Skin of body (tissue), 3 donors: ENCODE measurements at places on chromosomes 3 and 15. TPM values are rescaled to one million over a fixed set of nuclear protein-coding genes. Genes with fewer than 3 reads are reported as not detected.

GRCh38 chr3:49324768-49325167 is 15.1 kb downstream of the USP4 start:
- DNase-seq: no peak

The TM2D3 gene
- total RNA-seq: 42.6 TPM

- peak; percentile 96 for DNase-seq
Observed at GRCh38 chr3:72152551-72153476, 367.9 kb upstream of the PROK2 start.

- no peak for DNase-seq
Observed at GRCh38 chr15:99631255-99631654, 65.5 kb downstream of the MEF2A start.

DNA sequence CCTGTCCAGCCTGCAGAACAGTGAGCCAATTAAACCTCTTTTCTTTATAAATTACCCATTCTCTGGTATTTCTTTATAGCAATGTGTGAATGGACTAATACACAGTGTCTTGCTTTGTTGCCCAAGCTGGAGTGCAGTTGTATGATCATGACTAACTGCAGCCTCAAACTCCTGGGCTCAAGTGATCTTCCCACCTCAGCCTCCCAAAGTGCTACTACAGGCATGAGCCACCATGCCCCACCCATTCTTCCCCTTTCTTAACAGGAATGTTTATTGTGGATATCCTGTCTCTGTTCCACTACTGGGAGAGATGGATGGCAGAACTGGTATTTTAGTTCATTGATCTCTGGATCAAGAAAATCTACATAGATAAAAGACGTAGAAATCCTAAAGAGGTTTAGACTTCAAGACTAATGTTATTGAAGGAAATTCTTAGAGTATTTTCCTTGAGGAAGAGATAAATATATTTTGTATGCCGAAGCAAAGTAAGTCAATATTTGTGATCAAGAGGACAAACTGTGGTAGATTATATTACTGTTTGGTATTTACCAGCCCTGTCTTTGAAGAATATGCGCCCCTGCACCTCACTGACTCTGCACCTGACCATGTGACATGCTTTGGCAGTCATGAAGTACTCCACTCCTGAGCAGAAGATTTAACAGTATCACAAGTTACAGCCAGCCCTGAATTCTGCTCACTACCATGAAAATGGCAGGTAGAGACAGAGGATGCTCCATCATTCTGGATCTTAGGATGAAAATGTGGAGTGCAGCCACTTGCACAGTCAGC is 42.9 kb downstream of the UACA start:
- no peak for DNase-seq

DNA sequence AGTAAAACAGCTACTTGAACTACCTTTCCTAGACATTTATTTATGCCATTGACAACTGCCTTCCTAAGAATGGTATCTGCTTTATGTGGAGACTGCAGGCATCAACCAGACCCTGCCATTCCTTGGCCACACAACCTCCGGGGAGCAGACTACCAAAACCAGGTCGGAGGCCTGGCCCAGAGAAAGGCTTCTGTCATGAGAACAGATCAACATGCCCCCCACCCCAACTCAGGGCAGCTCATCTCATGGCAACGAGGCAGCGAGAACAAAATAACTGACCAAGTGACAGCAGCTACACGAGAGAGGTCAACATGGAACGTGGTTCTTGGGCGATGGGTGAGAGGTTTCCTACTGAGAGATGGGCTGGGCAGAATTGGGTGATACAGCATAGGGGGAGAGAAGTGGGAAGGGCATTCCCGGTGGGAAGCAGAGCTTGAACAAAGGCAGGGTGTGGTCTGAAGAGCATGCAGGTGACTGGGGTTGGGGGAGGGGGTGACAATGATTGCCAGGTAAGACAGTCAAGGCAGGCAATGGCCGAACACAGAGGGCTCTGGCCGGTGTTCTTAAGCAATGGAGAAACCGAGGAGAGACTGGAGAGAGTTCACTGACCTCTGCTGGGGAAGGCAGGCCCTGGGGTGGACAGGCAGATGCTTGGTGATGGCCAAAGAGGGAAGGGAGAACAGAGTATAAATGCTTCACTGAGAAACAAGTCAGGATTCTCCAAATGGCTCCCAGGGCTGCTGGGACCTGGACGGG is 33.9 kb downstream of the CCDC12 start:
- no peak for DNase-seq

The PTH1R gene
- 18.9 TPM for total RNA-seq

The GFM1 gene
- total RNA-seq: 49.8 TPM

The CDCP1 gene
- total RNA-seq: 8.5 TPM

The CLPX gene
- 65.6 TPM for total RNA-seq

DNA sequence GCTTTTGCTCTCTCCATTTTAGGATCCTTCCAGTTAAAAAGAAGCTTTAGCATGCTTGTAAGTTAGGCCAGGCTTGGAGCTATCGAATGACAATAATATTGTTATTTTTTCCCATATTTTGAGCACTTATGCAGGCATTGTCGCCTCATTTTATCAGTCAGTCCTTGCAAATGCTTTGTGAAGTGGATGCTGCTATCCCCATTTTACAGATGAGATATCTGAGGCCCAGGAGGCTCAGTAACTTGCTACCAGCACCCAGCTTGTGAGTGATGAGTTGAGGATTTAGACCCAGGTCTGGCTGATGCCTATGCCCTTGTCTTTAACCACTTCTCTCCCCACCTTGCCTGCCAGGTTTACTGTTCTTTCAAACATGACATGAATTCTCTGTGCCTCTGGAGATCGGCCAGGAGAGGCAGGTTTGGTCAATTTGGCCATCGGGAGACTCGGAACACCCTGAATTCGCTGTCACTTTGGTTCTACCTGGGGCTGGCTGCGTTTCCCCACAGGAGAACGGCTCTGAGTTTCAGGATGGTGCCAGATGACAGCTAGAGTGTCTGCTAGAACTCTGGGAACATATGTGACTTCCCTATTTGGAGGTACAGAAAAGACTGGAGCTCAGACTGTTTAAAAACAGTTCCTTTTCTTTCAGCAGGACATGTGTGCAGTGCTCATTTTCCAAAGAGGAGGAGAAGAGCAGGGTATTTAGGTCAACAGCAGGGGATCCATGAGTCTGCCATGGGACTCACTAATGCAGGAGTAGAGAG is 25.5 kb upstream of the ZNF710 start:
- no peak for DNase-seq

- no peak for DNase-seq
Observed at GRCh38 chr15:57547243-57547755, 44.4 kb upstream of the MYZAP start.

The PLSCR5 gene
- total RNA-seq: not detected

- no peak for DNase-seq
Observed at GRCh38 chr15:36877294-36877693, 223.1 kb downstream of the MEIS2 start.

The MCF2L2 gene
- 0.89 TPM for total RNA-seq

DNA sequence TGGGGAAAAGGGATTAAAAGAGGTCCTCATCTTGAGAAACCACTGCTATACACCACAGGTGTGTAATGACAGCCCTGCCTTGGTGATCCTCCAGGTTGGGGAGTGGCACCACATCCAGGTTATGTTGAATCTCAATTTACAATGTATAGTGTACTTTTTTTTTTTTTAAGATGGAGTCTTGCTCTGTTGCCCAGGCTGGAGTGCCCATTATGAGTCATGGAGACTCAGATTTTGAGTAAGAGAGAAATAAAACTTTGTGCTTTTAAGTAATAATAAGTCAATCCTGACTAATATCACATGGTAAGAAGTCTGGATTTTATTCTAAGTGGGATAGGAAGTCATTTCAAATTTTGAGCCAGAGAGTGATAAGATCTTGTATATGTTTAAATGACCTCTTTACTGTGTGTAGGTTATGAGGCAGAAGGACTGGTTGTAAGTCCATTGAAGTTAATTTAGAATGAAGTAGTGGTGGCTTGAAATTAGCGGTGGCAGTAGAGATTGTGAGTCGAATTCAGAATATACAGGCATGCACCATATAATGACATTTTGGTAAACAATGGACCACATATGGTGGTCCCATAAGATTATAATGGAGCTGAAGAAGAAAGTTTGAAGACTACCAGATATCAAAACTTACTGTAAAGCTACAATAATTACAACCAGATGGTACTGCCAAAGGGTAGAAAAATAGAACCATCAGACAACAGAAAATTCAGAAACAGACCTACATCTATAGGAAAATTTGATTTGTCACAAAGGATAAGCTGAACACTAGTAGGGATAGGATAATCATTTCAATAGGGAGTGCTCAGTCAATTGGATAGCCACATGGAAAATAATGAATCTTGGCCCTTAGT is 20.7 kb downstream of the POPDC2 start:
- no peak for DNase-seq

DNA sequence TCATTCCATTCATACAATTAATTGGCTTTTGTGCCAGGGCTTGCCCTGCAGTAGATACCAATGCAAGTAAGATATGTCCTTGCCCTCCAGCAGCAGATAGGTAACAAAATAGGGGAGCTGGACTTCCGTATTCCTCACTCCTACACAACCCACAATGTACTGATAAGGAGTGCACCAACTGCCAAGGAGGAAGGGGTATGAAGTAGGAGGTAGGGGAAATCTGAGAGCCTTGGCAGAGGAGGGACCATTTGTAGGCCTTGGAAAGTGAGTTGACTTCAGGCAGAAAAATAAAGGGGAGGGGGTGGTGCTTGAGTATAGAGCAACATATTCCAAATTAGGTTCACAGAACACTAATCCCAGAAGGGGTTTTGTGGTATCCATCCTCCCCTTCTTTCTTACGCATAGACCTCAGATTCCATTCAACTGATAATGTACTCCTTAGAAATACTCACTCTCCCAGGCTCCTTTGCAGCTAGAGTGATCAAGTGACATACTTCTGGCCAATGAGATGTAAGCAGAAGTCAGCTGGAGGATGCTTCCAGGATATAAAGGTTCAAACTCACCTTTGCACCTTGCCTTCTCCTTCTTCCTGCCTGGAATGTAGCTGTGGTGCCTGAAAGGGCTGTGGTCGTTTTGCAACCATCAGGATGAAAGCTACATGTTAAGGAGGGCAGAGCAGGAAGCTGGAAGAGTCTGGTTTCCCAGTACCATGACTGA is 127.1 kb upstream of the SMAD3 start:
- DNase-seq: no peak

DNA sequence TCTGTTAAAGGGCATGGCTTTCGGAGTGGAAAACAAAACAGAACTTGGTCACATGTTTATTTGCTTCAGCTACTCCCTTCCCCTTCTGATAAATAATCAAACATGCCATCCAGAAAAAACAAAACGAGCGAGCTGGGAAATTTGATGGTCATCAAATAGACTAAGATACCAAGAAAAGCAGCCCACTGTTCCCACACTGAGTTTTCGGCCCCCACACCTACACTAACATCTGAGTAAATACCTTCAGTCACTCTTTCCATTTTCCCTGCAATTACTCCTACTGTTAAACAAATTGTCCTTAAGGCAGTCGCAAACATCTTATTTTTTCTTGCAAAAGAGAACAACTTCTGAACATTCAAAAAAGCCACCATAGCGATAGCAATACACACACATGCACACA is 454.6 kb downstream of the FOXP1 start:
- DNase-seq: peak; percentile 31

The MAP1A gene
- 14.3 TPM for total RNA-seq

GRCh38 chr3:5188419-5189221 is 1.1 kb downstream of the EDEM1 start:
- peak; percentile 23 for DNase-seq

The NCKIPSD gene
- total RNA-seq: 10.1 TPM

GRCh38 chr3:123377243-123377740 is 71.6 kb downstream of the ADCY5 start:
- DNase-seq: no peak

The OCA2 gene
- total RNA-seq: 1.4 TPM

- DNase-seq: no peak
Observed at GRCh38 chr15:47983533-47983932, 137.3 kb upstream of the SLC24A5 start.

GRCh38 chr15:101097111-101097510 is 154.7 kb downstream of the CHSY1 start:
- DNase-seq: no peak

The PLCH1 gene
- total RNA-seq: 2.0 TPM

DNA sequence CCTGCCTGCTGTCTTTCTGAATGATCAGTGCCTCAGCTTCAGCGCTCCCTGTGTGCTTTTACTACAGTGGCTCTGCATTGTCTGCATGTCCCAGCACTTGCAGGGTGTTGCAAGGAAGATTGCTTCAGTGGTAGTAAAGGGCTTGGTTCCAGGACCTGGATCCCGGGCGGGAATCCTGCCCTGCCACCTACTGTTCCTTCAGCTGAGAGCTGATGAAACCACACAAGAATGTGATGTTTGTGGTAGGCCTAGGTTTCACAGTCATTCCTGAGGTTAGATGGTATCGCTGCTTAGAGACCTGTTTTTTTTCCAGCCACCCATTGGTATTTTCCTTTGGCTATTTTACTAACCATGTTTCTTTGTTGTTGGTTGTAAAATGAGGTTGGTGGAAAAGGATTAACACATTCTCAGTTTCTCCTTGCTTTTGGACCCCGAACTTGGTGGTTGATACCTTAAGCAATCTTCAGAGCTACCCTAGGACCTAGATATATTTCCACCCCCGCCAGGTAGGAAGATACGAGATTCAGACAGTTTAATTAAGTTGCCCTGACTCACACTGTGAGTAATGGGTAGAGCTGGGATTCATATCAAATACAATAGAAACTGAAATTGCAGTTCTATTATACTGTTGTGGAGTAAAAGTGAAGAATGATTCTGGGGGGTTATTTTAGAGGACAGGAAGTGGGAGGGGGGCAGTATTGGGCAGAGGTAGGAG is 11.4 kb downstream of the GPR87 start:
- DNase-seq: peak; percentile 26

DNA sequence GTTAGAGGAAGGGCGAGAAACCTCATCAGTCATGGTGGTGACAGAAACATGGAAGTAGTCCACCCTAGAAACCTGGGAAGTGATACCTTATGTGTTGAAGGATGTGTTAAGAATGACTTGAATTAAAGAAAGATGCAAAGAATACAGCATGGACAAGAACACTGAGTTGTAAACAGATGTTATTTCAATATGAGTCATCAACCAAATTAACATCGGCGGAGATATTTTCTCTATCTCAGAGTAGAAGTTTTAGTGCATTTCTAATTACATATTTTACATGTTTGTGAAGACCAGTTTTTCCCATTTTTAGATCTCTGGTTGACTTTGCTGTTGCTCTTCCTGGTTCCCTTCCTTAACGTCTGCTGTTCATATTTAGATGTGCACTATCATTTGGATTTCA is 268.8 kb upstream of the TBL1XR1 start:
- no peak for DNase-seq

GRCh38 chr15:99819981-99820718 is 86.9 kb upstream of the LYSMD4 start:
- DNase-seq: no peak

- DNase-seq: no peak
Observed at GRCh38 chr3:56940976-56941375, 119.5 kb upstream of the SPATA12 start.

DNA sequence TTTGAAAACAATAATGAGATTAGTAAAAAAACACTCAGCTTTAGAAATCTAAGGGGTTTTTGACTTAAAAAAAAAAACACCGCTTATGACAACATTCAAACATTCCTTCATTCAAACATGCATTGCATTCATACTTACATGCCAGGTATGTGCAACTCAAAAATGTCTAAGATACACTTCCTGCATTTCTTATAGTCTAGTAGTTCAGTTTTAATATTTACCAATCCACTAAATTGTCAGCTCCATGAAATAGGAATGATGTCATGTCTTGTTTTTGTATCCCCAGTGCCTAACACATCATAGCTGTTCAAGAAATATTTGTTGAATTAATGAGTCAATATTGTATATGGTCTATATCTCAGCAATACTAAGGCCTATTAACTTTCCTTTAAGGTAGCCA is 51.7 kb downstream of the EIF4E3 start:
- no peak for DNase-seq
